Suprapubic skin (tissue), 4 donors: ENCODE measurements at places on chromosomes 3 and 15.

DNA sequence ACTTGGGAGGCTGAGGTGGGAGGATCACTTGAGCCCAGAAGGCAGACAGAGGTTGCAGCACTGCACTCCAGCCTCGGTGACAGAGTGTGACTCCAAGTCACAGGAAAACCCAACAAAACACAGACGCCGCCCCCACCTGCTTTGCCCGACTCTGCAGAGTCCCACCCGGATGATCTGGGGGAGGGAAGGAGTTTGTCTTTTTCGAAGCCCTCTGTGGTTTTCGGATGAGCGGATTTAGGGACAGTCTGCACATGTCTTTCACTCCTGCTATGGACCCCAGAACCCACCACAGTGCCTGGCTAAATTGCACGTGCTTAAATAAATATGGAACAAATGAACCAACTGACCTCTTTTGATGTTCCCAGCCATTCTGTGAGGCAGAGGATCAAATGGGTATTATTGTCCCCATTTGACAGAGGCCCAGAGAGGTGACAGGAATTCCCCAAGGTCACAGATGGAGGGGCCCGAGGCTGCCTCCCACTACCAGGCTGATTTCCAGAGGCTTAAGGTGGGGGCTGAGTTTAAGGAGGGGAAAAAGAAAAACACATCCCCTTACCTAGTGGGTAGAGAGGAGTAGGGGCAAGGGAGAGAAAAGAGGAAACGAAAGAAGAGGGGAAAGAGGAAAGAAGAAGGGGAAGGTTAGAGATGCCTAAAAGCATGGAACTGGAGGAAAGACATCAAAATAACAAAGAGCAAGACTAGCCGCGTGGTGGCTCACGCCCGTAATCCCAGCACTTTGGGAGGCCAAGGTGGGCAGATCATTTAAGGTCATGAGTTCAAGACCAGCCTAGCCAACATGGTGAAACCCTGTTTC is 59.4 kb upstream of the TFRC start:
- no peak for DNase-seq

DNA sequence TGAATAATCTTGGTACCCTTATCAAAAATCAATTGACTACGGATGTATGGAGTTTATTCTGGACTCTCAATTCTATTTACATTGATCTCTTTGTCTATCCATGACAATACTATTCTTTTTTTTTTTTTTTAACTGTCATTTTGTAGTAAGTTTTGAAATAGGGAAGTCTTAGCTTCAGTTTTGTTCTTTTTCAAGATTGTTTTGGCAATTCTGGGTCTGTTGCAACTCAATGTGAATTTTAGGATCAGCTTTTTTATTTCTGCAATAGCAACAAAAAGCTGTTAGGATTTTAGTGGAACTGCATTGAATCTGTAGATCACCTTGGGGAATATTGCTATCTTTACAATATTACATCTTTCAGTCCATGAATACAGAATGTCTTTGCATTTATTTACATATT is 21.4 kb downstream of the BTLA start:
- DNase-seq = no peak

GRCh38 chr3:152524198-152525140 is 255.7 kb downstream of the MBNL1 start:
- DNase-seq = no peak

DNA sequence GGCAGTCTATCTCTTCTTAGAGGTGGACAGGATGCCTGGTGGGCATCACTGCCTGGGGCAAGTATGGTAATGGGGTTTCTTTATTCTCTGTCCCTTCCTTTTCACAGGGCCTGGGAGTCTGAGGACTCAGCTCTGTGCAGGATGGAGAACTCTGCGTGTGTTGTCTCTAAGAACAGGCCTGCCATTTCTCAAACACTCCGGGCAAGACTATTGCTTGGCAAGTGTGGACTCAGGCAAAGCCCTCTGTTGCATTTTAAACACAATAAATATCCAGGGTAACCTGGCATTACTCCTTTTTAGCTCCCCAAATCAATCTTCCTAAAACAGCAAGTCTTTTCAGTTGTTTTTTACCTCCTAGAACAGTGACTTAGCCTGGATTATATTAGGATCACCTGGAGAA is 185.1 kb upstream of the ROPN1 start:
- no peak for DNase-seq

- DNase-seq = no peak
Observed at GRCh38 chr3:48440590-48440958, 517 bp downstream of the TMA7 start.

DNA sequence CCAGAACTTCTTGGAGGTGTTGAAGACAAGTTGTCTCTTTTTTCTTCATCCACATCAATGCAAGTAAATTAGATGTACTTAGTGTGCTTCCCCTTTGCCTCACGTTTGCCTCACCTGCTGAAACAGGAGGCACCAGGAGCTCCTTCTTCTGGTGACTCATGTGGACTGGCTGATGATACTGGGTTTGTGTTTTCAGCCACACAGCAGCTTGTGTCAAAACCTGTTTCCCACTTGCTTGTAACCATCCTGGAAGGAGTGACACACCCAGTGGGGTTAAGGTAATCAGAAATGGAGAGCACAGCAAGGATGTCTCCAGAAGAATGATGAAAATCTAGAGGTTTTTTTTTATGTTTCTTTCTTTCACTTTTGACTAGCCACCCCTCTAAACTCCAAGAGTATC is 143.3 kb upstream of the RBMS3 start:
- no peak for DNase-seq

DNA sequence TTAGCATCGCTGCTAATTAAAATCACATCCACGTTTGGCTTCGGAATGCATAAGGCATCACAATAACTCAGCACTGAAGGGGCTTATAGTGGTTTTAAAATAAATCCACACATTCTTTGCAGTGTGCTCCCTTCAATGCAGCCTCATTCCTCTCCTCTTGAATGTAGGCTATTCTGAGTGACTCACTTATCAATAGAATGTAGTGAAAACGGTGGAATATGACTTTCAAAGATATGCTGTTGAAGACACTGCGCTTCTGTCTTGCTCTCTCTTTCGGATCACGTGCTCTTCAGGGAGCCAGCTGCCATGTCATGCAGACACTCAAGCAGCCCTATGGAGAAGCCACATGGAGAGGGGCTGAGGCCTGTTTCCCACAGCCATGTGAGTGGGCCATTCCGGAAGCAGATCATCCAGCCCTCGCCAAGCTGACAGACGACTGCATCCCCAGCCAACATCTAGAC is 87.4 kb downstream of the CRYGS start:
- no peak for DNase-seq

DNA sequence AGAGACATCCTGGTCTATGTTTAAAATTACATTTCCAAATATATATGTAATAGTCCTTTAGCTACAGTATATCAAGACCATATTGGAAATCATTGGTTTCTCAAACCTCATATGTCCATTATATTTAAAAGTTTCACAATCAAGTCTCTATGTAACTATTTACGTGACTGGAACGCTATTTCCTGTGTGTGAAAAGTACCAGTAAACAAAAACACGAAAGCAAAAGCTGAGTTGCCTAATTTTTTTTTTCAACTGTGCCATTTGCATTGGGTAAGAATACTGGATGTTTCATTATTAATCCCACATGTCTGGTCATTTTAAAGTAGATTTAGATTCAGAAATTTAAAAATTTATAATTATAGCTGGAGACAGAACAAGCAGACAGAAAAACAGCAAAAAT is 381.4 kb downstream of the TBC1D5 start:
- DNase-seq = no peak

DNA sequence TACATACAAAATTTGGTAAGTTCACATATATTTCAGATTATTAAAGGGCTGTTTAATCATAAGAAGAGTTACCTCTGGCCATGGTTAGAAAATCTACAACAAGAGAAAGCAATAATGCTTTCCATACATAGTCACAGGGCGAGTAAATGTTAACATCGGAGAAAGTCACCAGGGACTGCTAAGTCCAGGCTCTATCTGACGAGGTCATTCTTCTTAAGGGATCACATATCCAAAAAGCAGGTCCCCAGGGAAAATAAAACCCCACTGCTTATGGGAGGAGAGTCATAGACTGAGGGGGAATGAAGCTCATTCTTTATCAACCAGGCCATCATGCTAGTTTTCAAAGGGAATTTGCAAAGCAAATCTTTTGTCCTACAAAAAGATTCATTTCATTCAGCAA is 3.1 kb downstream of the PCYT1A start:
- no peak for DNase-seq

DNA sequence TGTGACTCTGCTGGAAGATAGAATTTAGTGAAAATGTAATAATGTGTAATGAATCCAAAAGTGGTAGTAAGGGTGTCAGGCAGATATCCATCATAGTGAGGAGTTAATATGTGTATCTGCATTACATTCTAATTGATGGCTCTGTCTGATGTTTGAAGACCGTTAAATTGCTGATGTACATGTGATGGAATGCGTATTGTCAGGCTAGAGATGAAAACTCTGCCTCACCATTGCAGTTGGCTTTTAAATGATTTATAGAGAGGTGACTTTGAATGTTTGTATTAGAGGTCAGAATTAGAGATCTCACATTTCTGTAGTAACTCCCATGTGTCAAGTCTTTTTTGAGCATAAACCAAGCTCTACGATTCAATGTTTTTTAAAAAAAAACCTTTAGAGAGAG is 234.6 kb downstream of the NAALADL2 start:
- no peak for DNase-seq

- DNase-seq = no peak
Observed at GRCh38 chr3:196050597-196050996, 31.3 kb downstream of the TFRC start.

DNA sequence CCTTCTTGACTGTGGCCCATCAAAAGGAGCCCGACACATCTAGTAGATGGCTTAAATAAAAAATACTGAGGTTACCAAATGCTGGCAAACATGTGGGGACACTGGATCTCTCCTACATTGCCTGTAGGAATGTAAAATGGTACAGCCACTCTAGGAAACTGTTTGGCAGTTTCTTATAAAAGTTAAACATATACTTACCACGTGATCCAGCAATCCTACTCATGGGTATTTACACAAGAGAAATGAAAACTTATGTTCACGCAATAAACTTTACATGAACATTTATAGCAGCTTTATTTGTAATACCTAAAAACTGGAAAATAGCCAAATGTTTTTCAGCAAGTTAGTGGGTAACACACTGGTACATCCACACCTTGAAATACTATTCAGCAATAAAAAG is 9.1 kb downstream of the ZBTB38 start:
- no peak for DNase-seq

DNA sequence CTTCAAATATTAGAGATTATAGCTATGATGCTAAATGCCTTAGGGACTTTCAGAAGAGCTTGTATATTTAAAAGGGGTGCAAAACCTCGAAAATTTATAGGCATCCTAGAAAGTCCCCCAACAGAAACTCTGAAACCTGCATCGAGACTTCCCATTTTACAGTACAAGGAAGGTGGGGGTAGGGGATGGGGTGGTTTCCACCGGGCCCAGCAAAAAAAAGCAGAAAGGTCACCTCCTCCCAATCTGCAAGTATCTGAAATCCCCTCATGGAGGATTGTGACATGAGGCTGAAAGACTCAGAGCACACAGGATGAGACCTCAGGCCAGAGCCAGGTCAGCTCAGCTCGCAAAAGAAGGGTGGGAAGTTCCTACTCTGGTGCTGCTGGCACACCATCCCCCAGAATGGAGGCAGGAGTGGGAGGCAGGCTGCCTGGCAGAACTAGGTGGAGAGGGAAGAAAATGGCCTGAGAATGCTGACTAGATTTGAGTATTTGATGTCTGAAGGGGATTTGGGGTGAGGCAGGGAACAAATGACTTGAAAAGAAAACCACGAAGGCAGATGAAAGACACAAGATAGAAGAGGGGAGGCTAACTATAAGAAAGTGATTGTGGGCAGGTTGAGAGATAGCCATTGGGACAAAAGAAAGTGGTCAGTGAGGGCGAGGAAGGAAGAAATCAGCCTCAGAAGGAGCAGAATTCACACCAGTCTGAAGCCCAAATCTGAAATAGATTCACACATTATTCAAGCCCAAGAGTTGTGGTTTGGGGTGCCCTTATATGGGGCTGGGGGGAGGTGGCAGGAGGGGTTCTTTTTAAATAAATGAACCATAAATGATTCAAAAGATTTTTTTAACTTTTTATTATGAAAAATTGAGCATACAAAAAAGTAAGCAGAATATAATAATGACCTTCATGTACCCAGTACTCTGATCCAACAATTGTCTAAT is 22.5 kb upstream of the TSC22D2 start:
- no peak for DNase-seq

DNA sequence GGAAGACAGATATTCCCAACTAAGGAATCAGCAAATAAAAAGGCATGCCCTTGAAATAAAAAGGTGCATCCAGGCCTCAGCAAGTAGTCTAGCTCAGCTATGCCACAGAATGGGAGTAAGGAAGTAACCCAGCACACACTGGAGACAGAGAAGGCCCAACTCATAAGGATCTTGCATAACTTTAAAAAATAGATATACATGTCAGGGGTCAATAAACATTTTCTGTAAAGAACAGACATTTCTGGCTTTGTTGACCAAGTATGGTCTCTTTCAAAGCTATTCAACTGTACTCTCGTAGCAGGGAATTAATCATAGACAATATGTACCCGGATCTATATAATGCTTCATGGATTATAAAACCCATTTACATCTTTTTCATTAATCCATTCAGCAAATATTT is 449.3 kb downstream of the TAFA4 start:
- no peak for DNase-seq

- DNase-seq = no peak
Observed at GRCh38 chr15:33358306-33358705, 47.5 kb downstream of the RYR3 start.

GRCh38 chr15:68594533-68595259 is 15.9 kb downstream of the CORO2B start:
- no peak for DNase-seq

- DNase-seq = no peak
Observed at GRCh38 chr3:39707314-39707909, 102.0 kb upstream of the MYRIP start.

DNA sequence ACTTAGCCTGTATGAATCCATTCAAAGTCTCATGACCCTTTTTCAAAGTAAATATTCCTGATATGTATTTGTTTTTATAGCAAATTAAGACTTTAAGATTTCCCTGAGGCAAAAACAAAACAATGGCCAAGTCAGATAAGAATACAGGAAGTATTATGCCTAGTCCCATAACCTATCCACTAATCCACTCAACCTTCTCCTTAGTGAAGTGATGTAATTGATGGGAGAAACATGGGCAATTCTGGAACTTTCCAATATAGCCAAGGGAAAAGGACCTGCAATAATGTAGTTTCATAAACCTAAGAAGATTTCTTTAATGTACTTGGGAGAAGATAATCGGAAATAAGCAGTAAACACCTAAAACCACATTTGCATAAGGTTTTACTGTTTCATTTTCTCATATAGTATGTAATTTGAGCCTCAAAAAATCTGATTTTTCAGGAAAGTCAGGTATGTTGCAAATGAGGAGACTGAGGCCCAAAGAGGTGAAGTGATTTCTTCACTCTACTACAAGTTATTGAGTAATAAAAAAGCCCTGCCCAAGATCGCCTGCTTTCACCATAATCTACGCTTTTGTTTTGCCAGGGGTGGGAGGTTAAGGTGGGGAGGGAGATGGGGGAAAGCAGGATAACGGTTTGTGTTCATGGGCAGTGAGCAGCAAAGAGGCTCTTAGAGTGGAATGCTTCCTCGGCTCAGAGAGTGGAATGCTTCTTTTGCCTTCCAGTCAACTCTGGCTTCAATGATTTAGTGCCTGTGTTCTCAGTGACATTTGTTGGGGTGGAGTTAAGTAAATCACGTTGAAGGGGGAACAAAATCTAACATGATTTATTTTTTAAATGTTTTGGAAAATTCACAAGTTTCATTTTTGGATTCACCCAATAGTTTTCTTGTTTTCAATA is 95.0 kb upstream of the FNDC3B start:
- no peak for DNase-seq

- no peak for DNase-seq
Observed at GRCh38 chr3:133152056-133152455, 113.9 kb downstream of the TMEM108 start.
